ENCODE measurements at places on chromosomes 2 and 18.
A peak's percentile ranks its signal among the peaks of the same experiment; 100 is the strongest.

- no peak for DNase-seq
These were observed 200.9 kb downstream of the TWIST2 start for GRCh38 chr2:239048736-239049135.

DNA sequence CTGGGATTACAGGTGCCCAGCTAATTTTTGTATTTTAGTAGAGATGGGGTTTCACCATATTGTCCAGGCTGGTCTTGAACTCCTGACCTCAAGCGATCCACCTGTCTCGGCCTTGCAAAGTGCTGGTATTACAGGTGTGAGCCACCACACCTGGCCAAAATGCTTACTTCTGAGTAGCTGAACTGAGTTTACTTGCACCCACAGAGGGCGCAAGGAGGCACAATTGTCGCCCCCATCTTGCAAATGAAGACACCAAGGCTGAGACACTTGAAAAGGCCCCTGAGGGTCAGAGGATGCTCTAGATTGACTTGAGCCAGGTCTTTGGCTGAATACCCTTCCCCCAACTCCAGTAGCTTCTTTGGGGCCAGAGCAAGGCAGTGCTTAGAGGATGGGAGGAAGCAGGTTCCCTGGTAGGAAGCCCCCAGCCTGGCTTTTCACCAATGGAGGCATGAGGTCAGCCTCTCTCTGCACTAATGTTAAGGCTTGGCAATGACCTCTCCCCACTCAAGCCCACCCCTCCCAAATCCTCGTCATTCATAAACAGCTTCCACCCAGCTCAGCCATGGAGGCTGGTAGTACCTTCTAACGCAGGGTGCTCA is 14.5 kb upstream of the KIF1A start:
- no peak for DNase-seq

DNA sequence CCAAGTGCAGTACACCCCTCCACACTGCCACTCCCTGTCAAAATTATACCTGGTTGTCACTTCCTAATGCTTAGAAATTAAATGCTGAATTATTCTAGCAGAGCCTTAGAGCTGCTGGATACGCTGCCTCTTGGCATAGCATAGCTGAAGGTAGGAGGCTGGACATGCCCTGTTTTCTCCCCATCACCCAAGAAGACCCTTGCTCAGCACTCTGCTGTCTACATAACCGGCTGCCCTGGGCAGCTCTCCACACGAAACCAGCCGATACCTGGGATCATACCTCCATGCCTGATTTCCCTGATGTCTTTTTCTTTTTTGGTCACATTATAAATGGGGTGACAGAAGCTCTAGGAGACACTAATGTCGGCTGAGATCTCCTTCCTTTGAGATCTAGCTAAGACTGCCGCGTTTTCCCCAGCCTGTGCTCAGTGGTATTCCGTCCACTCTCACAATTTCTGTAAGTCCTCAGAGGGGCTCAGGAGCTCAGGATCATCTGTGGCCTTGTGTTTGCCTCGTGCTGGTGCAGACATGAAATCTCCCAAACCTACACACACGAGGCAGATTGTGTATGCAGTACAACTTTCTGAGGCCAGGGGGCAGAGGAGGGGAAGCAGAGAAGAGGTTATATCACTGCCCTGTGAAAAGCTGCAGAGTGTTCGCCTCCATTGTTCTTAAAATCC is 13.5 kb upstream of the ZAP70 start:
- peak; percentile 71 for DNase-seq

DNA sequence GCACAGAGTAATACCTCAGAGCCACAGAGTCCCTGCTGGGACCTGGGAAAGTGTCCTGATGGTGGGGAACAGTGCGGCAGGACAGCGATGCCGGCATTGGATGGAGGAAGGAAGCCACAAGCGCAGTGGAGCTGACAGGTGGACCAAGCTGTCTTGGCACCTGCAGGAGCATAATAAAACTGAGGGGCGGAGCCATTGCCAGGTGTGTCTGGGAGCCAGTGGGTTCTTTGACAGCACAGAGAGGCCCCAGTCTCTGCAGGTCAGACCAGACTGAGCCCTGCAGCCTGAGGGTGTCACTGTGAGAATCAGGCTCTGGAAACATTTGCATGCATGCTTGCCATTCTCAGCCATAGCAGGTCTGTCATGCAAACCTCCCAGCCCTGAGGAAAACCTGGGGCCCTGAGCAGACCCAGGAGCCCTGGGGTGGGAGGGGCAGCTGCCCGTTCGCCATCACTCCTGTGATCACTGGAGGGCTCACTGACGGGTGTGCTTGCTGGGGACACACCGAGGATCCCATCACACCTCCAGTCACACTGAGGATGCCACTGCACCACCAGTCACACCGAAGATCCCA is 210.5 kb upstream of the HDAC4 start:
- no peak for DNase-seq

- no peak for DNase-seq
These were observed 1529.8 kb downstream of the RPIA start for GRCh38 chr2:90221300-90221651.

- DNase-seq: no peak
These were observed 7.4 kb downstream of the REEP1 start for GRCh38 chr2:86330001-86330400.

GRCh38 chr2:175169191-175169590 is 1.2 kb upstream of the ATF2 start:
- DNase-seq: no peak

DNA sequence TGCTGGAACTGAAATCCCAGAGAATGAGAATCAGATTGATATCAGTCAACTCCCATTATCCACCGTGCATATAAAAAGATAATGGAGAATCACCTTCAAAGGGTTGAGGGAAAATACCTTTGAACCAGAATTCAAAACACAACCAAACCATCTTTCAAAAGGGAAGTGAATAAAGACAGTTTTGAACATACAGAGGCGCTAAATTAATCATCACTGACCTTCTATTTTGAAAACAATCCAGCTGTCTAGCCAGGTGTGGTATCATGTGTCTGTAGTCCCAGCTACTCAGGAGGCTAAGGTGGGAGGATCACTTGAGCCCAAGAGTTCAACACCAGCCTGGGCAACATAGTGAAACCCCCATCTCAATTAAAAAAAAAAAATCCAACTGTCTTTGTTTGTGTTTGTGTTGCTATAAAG is 63.6 kb downstream of the TRABD2A start:
- peak; percentile 32 for DNase-seq

DNA sequence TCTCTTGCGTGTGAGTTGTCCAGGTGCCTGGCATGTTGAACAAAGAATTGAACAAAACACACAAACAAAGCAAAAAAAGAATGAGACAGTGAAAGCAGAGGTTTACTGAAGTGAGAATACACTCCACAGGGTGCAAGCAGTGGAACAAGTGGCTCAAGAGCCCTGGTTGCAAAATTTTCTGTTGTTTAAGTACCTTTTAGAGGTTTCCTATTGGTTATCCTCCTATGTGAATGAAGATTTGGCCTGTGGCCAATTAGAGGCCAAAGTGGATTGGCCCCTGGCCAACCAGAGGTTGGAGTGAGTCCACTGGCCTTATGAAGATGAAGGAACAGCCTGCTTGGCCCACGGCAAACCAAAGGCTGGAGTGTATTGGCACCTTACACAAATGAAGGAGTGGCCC is 1188.5 kb upstream of the NRXN1 start:
- no peak for DNase-seq

- no peak for DNase-seq
These were observed 213.7 kb upstream of the RAB6C start for GRCh38 chr2:129765678-129766351.

DNA sequence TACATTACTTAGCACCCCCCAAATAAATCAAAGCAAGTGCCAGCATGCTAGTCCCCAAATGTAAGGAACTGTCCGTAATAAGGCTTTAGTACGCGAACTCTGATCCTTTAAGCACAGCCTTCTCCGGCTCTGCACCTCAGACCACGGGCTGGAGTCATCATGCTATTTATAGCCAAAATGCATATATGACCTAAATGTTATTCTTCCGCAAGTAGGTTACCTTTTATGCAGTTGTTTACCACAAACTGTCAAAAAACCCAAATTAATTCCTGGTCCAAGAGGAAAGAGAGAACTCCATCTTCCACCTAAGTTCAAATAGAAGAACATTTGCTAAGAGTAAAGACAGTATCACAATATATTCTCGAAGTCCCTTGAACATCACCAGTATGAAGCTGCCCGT is 42.7 kb downstream of the ZNF516 start:
- no peak for DNase-seq

GRCh38 chr2:10717628-10718027 is 3.8 kb upstream of the ATP6V1C2 start:
- no peak for DNase-seq

DNA sequence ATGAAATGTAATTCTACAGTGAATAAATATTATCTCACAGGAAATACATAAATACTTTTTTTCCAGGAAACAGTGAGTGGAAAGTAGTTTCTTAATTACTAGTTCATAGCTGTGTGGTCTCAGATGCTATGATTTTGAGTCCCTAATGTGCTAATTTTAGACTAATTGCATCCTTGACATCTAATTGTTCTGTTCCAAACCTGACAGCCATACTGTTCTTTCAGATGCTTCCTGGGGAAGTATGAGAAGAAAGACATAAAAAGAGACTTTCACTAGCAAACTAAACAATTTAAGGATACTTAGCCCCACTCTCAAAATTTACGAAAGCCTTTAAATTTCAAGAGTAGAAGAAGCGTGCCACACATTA is 350.9 kb upstream of the CDH20 start:
- DNase-seq: no peak

DNA sequence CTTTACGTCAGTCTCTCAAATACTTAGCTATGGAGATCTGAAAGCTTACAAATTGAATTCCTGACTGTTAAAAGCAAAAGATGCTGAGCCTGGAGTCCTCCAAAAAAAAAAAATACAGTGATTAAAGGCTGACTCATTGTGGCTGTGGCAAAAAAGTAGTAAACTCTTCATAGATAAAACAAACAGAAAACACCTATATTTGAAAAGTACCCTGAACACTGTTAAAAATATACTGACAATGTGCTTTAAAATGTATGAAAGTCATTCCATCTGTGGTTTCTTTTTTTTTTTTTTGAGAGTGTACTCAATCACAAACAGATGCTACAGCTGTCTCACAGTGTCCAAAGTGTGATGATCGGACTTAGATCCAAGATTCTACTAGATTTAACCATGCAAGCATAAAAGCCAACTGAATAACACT is 267.6 kb upstream of the CYP26B1 start:
- DNase-seq: no peak

DNA sequence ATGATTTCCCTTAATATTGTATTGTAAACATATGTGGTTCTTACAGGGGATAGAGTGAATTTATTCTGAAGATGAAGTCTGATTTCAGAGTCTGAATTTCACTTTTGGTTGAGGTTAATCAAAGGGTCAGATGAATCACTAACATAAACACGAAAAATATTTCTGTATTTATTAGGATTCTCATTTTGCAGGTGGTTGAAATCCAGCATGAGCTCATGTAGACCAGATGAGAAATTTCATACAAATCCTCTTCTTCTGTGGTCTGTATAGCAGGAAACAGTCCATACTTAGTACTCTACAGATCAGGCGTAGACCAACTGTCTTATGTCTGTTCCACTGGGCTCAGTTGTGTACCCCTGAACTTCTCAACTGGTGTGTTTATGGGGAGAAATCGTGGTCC is 157.8 kb downstream of the BABAM2 start:
- DNase-seq: no peak

GRCh38 chr2:190841707-190842505 is 38.7 kb upstream of the GLS start:
- DNase-seq: peak; percentile 33
